Fibroblast of villous mesenchyme (primary cell): ENCODE measurements at places on chromosomes 13 and 19. TPM values are rescaled to one million over a fixed set of nuclear protein-coding genes. Genes with fewer than 3 reads are reported as not detected.

- DNase-seq, result no peak
Observed at GRCh38 chr19:4802711-4803110, 11.2 kb downstream of the FEM1A start.

The CERS4 gene
- 6.0 and 10.3 TPM in 2 replicates for total RNA-seq

DNA sequence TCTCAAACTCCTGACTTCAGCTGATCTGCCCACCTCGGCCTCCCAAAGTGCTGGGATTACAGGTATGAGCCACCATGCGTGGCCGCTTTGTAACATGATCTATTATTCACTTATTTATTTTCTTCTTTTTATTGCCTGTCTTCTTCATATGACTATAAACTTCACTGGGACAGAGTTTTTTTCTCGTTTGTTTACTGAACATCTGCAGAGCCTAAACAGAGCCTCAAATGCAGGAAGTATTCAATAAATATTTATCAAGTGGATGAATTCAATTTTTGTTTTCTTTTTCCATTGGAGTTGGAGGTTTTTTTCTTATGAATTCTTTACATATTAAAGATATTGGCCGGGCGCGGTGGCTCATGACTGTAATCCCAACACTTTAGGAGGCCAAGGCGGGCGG lies 54.7 kb downstream of the SKA3 start:
- DNase-seq, result peak; percentile 64

GRCh38 chr13:37488726-37489125 lies 109.8 kb downstream of the POSTN start:
- DNase-seq, result no peak

- DNase-seq, result no peak
Observed at GRCh38 chr19:36049080-36049698, 4.9 kb downstream of the THAP8 start.

The DDX49 gene
- total RNA-seq, result 48.4 and 51.5 TPM in 2 replicates

DNA sequence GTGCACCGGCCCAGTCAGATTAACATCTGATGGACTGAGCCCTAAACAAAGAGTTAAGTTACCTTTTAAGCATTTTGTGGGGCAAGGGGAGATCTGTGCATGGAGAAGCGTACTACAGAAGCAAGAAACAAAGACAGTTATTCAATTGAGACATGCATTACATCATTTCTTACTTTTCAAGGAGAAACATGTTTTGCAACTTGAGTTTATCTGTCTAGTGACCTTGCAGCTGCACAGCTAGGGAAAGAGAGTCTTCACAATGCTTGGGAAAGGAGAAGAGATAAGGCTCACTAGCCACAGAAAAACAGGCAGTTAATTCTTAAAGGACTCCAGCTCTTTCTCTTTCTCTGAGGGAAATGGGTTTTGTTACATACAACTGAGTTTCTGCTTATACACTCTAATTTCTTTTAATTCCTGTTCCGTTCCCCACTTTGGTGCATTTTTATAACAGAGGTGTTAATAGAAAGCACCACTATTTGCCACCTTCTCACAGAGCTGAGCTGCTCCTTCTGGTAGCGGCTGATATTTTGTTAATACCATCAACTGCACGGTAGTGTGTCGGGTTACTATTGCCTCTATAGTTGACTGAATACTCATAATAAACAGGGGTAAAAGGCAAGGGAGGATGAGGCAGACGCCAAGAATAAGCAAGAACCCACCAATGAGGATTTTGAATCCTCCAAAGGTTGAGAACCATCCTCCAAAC lies 55.9 kb downstream of the ZNF431 start:
- peak; percentile 63 for DNase-seq

The GNA15 gene
- under 0.01 and 0.32 TPM in 2 replicates for total RNA-seq

The VPS36 gene
- 33.8 and 39.3 TPM in 2 replicates for total RNA-seq

DNA sequence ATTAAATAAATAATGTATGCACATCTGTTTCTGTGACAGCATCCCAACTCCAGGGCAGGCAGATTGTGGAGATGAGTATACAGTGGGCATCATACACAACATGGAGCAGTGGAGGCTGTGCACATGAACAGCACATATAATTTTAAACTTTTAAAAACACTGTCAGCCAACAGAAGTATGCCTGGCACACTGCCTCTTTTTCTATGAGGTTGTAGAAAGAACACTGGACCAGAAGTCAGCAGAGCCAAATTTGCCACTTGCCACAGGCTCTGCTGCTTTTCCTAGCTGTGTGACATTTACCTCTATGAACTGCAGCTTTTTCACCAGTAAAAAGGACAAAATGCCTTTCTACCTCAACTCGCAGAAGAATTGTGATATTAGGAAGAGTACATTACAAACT lies 118.7 kb downstream of the FRY start:
- DNase-seq, result no peak

The GPC6 gene
- total RNA-seq, result 6.0 and 16.1 TPM in 2 replicates

GRCh38 chr13:71831716-71832115 lies 35.3 kb downstream of the DACH1 start:
- no peak for DNase-seq

DNA sequence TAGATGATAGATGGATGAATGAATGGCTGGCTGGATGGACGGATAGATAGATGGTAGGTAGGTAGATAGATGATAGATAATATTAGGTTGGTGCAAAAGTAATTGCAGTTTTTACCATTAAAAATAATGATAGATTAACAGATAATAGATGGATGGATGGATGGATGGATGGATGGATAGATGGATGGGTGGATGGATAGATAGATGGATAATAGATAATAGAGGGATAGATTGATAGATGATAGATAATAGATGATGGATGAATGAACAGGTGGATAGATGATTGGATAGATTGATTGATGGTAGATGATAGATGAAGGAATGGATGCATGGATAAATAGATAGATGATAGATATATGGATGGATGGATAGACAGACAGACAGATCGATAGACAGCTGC lies 87.9 kb upstream of the RAP2A start:
- no peak for DNase-seq

- no peak for DNase-seq
Observed at GRCh38 chr13:111411151-111411858, 90.9 kb downstream of the TEX29 start.

- peak; percentile 9 for DNase-seq
Observed at GRCh38 chr19:33375156-33375836, 1.8 kb downstream of the CEBPG start.

The RHPN2 gene
- total RNA-seq, result 2.6 TPM in 2 replicates

DNA sequence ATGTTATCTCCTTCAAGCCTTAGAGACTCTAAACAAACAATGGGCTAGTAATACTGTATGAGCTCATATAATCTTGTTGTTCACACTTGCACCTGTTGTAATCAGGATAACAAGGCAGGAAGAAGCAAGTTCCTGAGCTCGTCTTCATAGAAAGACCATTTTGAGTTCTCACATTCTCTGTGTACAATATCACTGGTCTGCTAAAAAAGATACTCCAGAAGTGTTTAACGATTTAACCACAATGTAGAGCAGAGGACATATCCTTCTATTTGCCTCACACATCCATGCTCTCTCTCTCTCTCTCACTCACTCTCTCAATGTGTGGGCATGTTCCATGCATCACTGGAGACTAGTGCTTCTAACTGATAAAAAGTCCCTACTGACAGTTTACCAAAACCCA lies 122.9 kb downstream of the MIPEP start:
- DNase-seq, result no peak

GRCh38 chr19:34499155-34499834 lies 17.7 kb downstream of the WTIP start:
- no peak for DNase-seq

DNA sequence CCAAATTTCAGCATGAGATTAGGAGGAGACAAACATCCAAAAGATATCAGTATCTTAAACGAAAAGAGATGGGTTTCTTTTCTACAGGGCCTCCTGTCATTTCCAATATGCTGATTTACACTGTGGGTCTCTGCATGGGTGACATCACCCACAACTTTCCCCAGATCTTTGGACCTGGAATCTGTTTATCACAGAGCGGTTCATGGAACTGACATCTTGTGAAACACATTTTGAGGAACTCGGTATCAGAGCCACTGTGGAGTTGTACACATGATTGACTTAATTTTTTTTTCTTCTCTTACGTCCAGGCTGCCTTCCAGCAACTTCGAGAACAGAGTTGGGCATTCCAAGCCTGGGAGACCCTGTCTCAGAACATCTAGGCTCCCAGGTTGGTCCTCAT lies 80.2 kb upstream of the SERP2 start:
- no peak for DNase-seq

DNA sequence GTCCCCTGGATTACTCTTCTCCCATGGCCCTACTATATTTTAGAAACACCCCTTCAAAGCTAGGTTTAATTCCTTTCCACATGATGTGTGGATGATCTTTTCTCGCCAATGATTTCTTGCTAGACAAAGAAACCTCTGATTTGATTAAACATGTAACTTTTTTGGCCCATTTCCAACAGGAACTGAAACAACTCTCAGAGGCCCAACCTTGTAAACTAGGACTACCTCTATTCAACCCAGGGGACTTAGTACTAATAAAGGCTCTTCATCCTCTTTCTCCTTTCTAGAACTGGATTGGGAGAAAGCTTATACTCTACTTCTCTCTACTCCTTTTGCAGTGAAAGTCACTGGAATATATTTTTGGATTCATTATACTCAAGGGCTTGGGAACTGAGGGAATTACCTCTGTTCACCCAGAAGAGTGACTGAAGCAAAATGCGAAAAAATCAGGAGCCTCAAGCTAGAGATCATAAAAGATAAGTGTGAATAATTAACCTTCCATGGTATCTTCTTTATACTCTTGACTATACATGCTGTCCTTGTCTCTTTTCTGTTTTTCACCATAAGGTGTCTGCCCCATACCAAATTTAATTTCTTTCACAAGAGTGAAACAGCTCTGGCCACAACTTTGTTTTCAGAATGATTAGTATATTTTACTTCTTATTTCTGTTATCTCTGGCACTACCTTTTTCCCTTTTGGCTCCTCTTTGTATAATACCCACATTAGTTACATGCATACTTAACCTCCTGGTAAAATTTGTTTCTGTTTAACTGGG lies 977.6 kb downstream of the SLITRK5 start:
- no peak for DNase-seq

The TGDS gene
- 16.8 and 23.7 TPM in 2 replicates for total RNA-seq

GRCh38 chr19:19549804-19550464 lies 11.9 kb downstream of the CILP2 start:
- DNase-seq, result no peak

GRCh38 chr13:35159041-35159440 lies 217.0 kb downstream of the NBEA start:
- no peak for DNase-seq

DNA sequence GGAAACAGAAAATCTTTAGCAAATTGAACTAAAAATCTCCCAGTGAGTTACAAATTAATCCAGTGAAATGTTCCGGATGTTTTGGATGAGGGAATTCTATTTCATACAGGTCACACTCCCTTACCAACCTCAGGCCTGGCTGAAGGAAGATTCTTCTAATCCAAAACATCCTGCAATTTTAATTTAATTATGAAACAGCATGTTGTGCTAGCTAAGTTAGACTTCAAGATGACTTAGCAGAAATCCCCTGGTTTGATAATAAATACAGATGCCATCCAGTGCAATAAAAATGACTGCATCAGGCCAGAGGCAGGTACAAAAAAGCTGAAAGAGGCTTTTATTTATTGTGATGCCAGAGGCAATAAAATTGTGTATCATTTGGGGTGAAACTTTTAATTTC lies 96.7 kb upstream of the CLDN10 start:
- no peak for DNase-seq

GRCh38 chr19:16944626-16945363 lies 56.0 kb downstream of the F2RL3 start:
- no peak for DNase-seq

GRCh38 chr13:45564133-45564776 lies 51.3 kb downstream of the ERICH6B start:
- DNase-seq, result peak; percentile 57

GRCh38 chr13:114065141-114065925 lies 67.1 kb downstream of the RASA3 start:
- DNase-seq, result peak; percentile 98

DNA sequence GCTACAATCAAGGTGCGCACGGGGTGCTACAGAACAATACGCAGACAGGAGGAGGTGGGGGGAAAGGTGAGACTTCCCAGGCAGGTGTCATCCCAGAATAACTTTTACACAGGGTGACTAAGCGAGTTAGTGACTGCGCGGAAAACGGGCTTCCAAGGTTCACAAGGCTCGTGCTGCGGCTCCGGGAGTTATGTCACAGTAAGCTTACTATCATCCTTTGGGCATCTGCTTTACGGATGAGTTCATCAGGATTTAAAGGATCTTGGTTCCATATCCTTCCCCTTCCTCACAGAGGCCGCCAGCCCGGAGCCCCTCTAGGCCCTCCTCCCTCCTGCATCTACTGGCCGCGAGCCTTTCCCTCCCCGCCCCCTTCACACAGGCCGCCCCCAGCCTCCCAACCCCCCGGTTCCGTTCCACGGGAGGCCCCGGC lies 474 bp upstream of the IFT88 start:
- DNase-seq, result peak; percentile 84

DNA sequence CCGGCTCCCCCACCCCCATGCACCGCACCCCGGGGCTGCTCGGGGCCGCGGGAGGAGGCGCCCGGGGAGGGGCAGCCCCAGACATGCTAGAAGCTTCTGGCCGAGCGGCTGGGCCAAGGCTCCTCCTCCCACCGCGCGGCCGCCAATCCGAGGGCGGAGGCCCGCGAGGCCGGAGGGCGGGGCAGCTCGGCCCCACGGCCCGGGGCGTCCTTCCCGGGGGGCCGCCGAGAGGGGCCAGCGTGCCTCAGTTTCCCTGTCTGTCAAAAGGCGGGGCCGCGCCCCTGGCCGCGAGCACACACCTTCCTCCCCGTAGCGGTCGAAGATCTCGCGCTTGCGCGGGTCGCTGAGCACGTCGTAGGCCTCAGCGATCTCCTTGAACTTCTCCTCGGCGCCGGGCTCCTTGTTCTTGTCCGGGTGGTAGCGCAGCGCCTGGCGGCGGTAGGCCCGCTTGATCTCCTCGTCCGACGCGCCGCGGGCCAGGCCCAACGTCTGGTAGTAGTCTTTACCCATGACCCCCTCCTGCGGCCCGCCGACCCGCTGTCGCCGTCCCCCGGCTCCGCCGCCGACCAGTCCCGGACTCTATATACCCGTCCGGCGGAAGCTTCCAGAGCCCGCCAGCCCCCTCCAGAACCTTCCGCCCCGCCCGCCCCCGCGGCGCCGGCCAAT lies at the start of gene DNAJB1:
Gene DNAJB1 (minus strand): TSS at position 558 of the 666 bp plus-strand sequence. CDS start 48 bp downstream, at position 510.
- DNase-seq, result peak; percentile 80

The PRR22 gene
- total RNA-seq, result under 0.01 and 0.32 TPM in 2 replicates

GRCh38 chr13:98490195-98490836 lies 86.6 kb downstream of the STK24 start:
- DNase-seq, result no peak

DNA sequence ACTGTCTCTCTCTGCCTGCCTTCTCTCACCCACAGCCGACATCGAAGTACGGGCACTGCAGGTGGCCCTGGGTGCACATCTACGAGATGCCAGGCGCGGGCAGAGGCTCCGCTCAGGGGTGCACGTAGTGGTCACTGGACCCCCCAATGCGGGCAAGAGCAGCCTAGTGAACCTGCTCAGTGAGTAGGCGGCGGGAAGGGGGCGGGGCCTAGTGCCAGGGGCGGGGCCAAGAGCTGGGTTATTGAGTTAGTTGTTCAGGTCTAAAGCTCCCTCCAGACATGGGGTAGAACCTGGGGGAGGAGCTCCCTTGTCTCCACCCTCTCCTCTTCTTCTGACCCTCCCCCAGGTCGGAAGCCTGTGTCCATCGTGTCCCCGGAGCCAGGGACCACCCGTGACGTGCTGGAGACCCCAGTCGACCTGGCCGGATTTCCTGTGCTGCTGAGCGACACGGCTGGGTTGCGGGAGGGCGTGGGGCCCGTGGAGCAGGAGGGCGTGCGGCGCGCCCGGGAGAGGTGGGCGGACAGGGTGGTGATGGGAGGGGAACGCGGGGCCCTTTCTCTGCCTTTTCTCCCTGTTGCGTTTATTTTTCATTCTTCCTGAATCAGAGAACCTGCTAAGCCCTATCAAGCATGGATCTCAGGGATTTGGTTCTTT lies 1.9 kb downstream of the GTPBP3 start:
- no peak for DNase-seq

The ELAVL1 gene
- total RNA-seq, result 20.3 and 26.8 TPM in 2 replicates

The COG6 gene
- 44.8 and 67.4 TPM in 2 replicates for total RNA-seq

The TNFSF11 gene
- not detected in 2 replicates for total RNA-seq
